Astrocyte of the spinal cord (primary cell): ENCODE measurements at places on chromosomes 4 and X.

GRCh38 chr4:57075367-57075766 is 34.8 kb downstream of the IGFBP7 start:
- DNase-seq = no peak

- peak; percentile 44 for DNase-seq
Observed at GRCh38 chr4:140807491-140808252, 51.5 kb upstream of the TBC1D9 start.

- DNase-seq = no peak
Observed at GRCh38 chrX:69988955-69989394, 60.8 kb downstream of the AWAT2 start.

DNA sequence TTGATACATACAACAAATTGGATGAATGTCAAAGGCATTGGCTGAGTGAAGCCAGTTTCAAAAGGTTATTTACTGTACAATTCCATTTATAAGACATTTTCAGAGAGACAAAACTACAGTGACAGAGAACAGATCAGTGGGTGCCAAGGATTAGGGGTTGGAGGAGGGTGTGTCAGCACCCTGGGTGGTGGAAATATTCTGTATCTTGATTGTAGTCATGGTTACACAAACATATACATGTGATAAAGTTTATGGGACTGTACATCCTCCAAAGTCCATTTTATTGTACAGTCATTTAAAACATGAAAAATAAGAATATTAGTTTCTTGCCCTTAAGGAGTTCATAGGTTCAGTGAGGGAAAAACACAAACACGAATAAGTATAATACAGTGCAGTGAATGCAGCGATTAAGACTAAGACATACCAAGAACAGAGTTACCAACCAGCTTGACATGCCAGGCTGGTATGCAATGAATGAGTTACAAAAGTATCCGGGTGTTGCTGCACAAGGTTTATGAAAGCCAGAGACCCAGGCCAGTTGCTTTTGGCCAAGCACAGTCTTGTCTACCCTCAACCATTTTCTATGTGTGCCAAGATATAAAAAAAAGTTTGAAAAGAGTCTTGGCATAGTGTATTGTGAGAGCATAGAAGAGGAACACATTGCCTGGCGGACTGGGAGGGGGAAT is 123.6 kb downstream of the MSL3 start:
- no peak for DNase-seq

DNA sequence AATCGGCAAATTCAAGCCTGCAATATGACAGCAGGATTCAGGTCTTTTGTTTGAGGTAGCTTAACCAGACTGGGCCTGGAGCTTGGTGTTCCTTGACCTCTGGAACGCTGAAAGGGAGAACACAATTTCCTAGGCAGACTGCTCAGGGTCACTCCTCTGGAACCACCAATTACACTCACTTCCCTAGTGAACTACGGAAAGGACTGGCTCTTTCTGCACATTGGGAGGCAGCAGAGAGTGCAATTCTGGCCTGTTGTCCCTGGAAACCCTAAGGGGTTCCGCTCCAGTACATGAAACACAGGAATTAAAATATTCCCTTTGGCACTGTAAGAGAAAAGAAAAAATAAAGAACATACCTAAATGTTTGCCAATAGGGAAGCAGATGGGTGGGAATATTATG is 58.6 kb downstream of the GPC3 start:
- no peak for DNase-seq

DNA sequence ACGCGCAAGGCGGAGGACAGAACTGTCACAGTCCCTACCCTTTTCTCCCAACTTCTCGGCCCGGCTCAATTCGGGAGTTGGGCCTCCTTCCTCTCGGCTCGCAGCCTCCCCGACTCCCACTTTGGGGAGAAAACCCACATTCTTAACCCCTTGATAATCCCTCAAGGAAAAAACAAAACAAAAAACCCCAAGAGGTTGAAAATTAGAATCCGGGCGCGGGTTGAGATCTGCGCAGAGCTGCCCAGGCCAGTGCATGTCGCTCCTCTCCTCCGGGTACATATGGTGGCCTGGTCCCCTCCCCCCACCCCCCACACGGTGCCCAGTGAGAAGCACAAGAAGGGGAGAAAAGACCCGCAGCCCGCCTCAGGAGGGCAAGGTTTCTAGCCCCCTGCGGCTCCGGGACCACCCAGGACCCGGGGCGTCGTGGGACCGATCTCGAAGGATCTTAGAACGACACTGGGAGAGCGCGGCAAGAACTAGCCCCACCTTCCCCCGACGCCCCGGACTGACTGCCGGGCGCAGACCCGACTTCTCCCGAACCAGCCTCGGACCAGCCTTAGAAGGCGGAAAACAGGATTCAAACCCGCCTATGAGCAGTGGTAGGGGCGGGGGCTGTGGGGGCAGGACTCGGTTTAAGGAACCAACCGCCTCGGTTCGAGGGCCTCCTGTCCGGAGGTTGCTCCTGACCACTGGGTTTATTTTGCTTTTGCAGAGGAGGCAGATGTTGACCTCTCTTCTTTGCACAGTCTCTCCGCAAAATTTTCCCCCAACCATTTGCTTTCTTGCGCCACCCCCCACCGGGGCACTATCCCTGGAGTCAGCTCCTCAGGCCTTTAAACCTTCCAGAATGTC is 2.5 kb upstream of the PDGFRA start:
- peak; percentile 76 for DNase-seq
